ENCODE measurements at places on chromosomes 16 and 17.

- DNase-seq, result no peak
Observed at GRCh38 chr17:62321451-62321850, 58.9 kb upstream of the EFCAB3 start.

GRCh38 chr17:3658784-3659449 is 9.5 kb downstream of the TAX1BP3 start:
- no peak for DNase-seq

GRCh38 chr16:67868290-67868689 is 4.6 kb upstream of the EDC4 start:
- no peak for DNase-seq

DNA sequence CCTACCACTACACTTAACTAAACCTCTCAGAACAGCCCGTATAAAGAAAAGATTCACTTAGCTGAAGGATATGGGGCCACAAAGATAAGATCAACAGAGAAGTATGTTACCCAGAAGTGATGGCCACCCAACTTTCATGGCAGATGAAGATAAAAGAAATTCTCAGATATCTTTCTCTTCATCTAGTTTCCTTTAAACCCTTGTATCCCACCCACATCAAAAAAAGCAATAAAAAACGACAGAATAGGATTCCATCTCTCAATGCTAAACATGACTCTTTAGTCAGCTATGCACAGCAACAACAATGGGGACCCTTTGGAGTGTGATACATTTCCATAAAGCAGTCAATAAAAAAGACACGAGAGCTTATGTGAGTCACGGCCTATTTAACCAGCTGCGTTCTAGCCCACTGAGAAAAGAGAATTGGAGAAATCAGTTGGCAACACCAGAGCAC is 86.6 kb downstream of the SNX11 start:
- DNase-seq, result no peak

DNA sequence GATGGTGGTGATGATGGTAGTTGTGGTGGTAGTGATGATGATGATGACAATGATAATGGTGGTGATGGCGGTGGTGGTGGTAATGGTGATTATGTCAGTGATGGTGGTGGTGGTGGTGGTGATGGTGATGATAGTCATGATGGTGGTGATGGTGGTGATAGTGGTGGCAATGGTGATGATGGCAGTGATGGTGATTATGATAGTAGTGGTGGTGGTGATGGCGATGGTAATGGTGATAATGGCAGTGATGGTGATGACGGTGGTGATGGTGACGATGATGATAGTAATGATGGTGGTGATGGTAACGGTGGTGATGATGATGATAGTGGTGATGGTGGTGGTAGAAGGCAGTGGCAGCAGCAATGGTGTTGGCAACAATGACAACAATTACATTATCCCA is 55.3 kb downstream of the RBFOX3 start:
- DNase-seq, result no peak

GRCh38 chr17:57672971-57673370 is 72.1 kb downstream of the CCDC182 start:
- DNase-seq, result no peak

DNA sequence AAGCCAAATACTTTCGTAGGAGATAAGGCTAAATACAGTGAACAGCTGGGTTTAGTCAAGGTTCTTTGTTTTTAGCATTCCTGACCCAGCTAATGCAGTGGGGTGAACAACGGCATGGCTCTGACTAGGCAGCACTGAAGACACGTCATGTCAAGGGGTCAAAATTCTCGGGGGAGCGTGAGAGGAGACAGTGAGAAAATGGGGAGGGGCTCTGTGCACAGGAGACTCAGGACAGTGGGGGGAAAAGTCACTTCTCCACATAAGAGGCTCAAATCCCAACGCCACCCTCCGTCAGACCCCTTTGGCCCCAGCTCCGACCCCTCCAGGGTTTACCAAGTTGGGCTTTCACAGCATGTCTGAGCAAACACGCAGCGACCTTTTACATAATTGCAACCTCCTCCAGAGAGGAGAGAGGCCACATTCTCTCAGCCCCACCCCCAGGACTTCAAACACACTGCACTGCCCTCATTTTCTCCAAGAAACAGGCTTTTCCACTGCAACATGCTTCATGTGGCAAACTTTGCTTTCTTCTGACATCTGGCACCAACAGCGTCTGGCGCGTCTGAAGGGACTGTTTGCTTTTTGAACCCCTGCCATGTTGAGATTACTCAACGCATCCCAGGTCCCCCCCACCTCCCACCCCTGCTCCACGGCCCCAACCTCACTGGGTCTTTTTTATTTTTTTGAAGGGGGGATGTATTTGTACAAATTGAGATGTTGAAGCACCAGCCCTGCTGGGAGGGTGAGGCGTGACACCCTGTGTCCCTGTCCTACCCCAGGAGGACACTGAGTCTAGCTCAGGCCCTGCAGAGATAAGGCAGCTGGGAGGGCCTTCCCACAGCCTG is 30.0 kb downstream of the AXIN2 start:
- DNase-seq, result no peak

DNA sequence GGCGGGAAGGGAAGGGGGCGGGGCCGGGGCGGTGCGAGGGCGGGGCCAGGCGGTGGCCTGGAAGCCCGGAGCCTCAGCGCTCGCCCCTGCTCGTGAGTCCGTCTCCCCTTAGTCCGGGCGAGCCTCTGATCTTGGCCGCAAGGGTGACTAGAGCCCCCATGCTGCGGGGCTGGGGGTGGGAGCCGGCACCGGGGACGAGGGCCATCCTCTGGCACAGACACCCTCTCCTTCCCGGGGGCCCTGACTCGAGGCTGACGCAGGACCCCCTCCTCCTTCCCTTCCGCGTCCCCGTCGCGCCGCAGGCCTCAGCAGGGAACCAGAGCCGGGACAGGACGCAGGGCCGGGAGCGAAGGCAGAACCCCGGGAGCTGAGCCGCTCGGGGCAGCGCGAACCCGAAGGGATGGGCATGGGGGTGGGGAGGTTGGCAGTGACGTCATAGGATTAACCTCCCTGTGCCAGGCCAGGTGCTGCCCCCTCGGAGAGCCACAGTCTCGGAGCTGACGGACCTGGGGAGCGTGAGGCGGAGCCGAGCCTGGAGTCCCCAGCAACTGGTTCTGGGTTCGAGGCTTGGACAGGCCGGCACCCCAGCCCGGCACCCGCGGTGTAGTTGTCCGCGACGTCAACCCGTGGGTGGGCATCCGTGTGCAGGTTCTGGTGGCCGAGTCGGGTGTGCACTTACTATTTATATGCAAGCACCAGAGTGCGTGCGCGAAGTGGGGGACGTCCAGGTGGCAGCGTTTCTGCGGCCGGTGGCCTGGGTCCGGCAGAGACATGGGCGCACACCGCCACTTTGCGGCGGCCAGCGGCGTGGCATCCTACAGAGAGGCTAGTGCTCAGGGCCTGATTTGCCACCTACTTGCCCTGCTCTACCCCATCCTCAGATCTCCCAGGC is 503 bp upstream of the PLCD3 start:
- DNase-seq, result peak; percentile 77

DNA sequence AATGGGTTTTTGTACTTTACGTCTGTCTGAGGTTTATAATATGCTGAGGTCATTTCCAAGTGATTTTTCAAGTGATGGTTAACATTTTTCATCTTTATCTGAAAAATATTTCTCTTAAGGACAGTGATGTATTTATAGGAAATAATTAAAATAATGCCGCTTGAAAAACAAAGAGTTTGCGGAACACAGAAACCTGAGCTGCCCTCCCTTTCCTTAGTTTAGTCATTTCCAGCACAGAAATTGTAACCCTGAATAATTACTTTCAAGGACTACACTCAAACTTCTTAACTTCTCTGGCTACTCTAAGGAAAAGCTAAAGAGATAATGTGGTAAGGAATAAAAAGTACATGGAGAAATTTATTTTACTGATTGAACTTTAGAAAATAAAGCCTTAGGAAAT is 54.6 kb downstream of the MRTFB start:
- no peak for DNase-seq

- peak; percentile 24 for DNase-seq
Observed at GRCh38 chr16:80852261-80852872, 48.0 kb upstream of the CDYL2 start.

DNA sequence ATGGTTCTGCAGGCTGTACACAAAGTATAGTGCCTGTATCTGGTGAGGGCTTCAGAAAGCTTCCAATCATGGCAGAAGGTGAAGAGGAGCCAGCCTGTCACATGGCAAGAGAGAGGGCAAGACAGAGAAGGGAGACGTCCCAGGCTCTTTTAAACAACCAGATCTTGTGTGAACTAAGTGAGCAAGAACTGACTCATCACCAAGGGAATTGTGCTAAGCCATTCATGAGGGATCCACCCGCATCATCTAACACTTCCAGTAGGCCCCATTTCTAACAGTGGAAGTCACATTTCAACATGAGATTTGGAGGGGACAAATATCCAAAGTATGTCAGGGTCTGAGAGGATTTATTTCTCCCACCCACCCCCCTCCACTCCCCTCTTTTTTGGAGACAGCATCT is 56.2 kb upstream of the ELAC2 start:
- no peak for DNase-seq

- no peak for DNase-seq
Observed at GRCh38 chr17:75270966-75271232, at the start of gene MIF4GD. Gene MIF4GD, minus strand, starts transcription at chr17:75271231. Its CDS starts 1,036 bp downstream, at chr17:75270195.

DNA sequence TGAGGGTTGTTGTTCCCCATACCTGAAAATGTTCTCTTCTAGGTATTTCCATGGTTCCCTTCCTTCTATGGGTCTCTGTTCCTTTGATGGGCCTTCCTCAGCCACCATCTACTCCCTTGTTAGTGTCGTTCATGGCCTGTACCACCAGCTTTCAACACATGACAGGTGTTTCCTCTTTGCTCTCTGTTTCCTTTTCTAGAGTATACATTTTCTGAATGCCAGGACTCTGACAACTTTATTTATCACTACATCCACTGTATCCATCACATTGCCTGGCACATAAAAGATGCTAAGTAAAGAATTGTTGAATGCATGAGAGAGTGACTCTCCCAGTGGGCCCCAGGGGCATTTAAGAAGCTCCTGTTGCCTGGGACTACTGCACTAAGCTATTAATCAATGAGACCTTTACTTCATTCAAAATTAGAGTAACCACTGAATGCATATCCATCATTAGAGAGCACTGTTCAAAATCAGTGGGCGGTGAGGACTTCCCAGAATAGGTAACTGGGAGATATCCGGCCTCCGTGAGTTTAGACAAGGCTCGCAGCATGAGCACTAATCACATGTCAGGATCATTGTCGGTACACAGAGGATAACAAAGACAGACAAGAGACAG is 255.0 kb downstream of the CBLN1 start:
- DNase-seq, result no peak

All from inflammatory macrophage treated with lipopolysaccharide for 4 hours (primary cell).